Ascending aorta (tissue), 2 donors: ENCODE measurements at places on chromosomes 11 and 22.

DNA sequence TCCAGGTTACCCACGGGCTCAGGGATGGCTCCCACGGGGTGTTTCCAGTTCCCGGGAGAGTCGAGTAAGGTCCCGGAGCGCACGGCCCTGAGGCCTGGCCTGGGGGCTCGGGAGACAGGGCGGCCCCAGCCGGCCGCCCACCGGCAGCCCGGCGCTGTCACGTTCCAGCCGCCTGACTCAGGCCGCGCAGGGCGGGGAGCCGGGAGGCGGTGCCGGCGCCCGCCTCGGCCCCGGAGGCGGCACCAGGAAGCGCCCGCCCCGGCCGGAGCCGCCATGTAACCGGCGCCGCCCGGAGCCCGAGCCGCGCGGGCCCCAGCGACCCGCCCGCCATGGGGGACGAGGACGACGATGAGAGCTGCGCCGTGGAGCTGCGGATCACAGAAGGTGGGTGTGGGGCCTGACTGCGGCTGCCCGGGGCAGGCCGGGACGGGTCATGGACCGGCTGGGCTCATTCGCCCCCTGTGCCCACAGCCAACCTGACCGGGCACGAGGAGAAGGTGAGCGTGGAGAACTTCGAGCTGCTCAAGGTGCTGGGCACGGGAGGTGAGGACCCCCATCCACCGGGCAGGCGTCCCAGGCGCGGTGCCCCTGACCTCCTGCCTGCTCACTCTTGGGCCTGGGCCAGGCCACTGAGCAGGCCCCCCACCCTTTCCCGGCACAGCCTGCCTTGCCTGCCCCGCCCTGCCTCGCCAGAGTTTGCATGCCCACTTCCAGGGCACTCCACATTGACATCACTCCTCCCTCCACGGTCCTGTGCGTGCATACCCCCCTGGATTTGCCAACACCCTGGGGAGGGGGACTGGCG is at the start of gene RPS6KA4:
RPS6KA4 (plus strand) TSS at position 256 of the 805 bp plus-strand sequence; CDS start at position 330, 74 bp downstream.
- DNase-seq = no peak

DNA sequence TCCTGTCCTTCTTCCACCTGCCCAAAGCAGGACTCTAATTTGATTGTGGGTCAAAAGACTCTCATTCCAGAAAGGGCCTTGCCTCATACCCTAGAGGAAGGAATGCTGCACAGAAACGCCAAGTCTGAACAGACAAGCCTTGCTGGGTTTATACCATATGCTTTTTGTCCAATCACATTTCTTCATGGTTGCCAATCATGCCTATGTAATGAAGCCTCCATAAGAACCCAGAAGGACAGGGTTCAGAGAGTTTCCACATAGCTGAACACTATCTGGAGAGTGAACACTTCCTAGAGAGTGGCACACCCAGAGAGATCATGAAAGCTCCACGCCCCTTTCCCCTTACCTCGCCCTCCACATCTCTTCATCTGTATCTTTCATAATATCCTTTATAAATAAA is 4.8 kb upstream of the SAA2 start:
- DNase-seq = no peak

DNA sequence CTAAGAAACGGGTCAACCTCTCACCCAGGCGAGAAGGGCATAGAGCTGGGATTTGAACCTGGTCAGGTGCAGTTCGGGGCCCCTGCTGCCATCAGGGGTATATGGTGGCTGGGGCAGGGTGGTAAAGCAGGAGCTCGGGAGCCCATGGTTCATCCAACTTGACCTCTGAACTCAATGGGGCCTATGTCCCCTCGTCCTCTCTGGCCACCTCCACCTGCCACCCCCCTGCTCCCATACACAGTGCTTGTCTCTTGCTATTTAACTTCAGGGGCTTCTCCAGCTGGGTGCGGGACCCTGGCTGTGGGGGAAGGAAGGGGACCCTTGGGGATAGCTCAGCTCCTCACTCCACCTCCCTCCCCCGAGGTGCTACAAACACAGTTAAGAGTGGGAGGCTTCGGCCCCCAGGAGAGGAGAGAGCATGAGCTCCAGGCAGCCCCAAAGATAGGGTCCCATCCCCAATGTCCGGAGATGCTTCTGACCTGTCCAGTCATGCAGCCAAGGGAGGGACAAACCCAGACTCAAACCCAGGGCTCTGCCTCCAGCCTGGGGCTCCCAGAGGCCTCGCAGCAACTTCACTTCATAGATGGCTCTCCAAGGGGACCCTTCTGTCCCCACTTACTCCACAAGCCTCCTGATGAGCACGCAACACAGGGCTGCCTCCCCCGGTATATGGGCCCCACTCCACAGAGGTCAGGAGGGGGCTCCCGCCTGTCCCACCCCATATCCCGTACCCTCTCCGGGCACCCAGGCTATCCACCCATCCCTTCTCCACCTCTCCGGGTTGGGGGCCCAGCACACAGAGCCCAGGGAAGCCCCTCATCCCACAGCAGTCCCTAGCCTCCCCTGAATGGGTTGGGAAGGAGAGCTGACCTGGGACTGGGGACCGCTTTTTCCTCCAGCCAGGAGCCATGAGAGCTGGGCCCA is 712 bp downstream of the IL2RB start:
- DNase-seq = no peak

DNA sequence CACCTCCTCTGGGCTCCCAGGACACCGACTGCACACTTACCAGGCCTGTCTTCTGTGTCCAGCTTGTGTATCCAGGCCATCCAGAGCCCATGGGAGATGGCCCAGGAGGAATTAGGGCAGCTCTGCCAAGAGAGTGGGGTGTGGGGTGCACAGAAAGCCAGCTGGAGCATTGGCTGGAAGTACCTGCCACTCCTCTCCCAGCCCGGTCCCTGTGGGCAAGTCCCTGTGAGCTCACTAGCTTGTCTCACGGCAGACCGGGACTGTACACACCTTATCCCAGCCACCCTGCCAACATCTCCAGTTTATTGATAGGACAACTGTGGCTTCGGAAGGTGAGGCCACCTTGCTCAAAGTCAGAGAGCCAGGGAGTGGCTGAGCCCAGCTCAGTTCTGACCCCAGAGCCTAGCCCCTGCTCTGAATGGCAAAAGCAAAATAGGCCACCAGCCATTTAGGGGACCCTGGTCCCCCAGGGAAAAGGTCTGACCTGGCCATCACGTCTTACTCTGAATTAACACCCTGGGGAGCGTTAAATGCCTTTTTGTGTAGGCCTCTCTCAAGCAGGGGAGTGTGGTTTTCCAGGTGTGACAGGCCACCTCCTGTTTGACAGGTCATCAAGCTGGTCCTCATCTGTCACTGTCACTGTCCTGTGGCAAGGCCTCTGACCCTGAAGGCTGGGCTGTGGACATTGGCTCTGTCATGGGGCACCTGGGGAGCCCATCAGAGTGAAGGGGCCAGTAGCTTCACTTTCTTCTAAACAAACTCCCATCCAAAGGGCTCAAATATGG is 15.1 kb downstream of the UQCR10 start:
- DNase-seq = no peak

DNA sequence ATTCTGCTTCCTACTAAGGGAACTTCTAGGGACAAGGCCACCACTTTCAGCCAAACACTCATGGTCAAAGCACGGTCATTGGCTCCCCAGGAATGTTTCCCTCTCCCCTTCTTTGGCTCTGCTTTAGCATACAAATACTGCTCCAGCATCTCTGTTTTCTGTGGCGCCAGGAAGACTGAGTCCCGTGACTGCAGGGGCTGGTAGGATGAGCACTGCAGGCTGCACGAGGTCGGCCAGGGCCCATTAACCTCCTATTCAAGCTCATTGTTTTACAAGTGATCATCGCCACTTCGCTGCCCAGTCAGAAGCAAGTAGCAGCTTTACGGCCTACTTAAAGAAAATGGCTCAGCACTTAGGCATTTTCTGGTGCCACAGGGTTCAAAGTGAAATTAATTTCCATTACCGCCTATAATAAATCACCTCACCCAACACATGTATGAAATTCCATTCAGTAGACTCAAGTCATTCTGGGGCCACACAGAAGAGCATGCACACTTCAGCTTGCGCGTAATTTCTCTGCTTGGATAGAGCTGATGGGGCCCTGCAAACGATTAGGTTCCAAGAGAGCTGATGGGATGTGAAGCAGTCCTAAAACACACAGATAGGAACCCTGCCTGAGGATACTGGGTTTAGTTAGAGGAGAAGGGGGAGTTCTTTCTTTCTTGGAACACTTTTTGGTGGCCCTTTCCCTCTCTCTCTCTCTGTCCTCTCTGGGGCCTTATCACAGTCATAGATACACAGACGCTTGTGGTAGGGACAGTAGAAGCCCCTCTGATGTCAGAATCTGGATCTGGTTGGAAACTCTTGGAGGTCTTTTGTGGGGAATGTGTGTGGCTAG is 173.7 kb downstream of the KIF18A start:
- DNase-seq = no peak

GRCh38 chr11:36146437-36146836 is 142.8 kb downstream of the COMMD9 start:
- no peak for DNase-seq

DNA sequence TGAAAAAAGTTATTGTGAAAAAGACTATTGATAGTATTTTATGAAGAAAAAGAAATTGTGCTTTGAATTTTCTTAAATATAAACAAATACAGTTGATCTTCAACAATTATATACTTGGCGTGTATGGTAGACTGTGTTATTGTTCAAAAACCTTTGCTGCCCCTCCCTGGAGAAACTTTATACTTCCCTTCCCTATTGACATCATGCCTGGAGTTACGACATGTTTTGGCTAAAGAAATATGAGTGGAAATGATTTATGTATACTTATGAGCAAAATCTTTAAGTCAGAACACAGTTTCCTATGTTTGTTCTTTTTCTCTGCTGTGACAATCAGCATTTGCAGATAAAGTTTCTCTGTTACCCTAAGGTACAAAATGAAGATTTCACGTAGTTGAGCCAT is 243.8 kb downstream of the TMEM135 start:
- no peak for DNase-seq

GRCh38 chr11:96229354-96229977 is 113.5 kb downstream of the MAML2 start:
- no peak for DNase-seq

GRCh38 chr11:118690553-118691304 is 11.3 kb upstream of the TREH start:
- no peak for DNase-seq

- no peak for DNase-seq
Measured at GRCh38 chr22:29753808-29754657, 12.8 kb downstream of the ZMAT5 start.

DNA sequence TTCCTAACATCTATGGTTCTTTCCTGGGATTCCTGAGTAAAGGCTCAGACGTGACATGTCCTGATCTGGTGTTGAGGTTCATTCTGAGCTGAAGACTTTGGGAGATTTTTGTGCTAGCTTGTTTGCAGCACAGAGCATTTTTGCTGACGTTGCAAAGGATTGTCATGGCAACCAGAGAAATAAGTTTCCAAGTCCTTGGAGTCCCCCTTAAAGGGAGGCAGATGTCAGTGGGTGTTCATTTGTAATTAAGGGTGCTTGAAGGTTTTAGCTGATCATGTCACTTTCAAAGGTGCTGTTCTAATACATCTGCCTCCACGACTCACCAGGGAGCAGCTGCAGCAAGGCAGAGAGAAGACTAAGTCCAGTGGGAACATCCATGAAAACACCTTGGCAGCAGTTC is 5.4 kb upstream of the SYN3 start:
- DNase-seq = no peak

DNA sequence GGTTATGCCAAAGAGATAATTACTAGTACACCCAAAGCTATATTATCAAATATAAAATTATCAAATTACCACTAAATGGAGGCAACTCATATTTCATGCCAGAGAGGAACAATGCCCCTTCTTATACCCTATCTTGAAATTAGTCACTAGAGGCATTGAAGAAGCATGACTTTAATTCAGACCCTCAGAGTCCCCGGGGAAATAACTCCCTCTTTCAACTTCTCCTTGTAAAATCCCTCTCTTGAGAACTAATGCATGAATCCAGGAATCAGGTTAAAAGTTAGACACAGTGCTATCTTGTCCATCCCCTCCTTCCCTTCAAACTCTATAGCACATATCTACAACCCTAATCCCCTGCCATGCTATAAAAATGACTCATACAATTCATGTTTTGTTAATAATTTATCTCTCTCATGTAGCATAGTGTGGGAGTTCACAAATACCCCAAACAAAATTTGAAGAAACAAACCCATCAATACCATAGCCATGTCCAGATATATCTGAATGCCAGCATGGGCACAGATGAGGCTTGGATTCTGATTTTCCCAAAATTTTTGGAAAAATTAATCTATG is 665.4 kb downstream of the KCNA4 start:
- DNase-seq = no peak

DNA sequence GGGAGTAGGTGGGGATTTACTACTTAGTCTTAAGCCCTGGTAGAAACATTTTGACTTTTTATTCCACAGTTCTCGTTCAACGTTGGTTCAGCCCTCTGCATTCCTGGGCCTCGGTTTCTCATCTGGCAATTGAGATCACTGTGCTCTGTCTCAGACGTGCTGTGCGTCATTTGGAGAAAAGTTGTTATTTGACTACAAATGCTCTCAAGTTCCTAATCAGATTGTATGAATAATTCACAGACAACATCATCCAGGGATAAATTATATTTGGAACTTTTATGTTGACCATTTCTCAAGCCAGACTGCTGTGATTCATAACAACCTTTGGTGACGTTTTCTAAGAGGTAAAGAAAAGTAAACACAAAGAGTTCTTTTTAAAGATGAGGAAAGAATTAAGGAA is 69.2 kb downstream of the BLID start:
- DNase-seq = peak; percentile 83

DNA sequence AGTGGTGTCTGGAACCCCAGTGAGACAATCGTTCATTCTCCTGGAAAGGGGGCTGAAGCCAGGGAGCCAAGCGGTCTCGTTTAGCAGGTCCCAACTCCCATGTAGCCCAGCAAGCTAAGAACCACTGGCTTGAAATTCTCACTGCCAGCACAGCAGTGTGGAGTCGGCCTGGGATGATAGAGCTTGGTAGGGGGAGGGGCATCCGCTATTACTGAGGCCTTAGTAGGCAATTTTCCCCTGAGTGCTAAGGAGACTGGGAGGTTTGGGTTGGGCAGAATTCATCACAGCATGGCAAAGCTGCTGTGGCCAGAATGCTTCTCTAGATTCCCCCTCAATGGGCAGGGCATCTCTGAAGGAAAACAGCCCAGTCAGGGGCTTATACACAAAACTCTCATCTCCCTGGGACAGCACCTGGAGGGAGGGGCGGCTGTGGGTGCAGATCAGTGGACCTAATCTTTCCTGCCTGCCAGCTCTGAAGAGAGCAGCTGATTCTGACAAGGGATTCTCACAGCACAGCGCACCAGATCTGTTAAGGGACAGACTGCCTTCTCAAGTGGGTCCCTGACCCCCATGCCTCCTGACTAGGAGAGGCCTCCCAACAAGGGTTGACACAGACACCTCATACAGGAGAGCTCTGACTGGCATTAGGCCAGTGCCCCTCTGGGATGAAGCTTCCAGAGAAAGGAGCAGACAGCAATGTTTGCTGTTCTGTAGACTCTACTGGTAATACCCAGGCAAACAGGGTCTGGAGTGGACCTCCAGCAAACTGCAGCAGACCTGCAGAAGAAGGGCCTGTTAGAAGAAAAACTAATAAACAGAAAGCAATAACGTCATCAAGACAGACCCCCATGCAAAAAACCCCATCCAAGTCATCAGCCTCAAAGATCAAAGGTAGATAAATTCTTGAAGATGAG is 14.8 kb downstream of the OR52M1 start:
- no peak for DNase-seq

GRCh38 chr11:36240173-36240572 is 49.1 kb downstream of the COMMD9 start:
- DNase-seq = no peak

- DNase-seq = no peak
Measured at GRCh38 chr11:10969387-10969786, 111.5 kb upstream of the ZBED5 start.
